ENCODE measurements at places on chromosomes 2 and 18. TPM values are rescaled to one million over a fixed set of nuclear protein-coding genes. Genes with fewer than 3 reads are reported as not detected.
A peak's percentile ranks its signal among the peaks of the same experiment; 100 is the strongest.

DNA sequence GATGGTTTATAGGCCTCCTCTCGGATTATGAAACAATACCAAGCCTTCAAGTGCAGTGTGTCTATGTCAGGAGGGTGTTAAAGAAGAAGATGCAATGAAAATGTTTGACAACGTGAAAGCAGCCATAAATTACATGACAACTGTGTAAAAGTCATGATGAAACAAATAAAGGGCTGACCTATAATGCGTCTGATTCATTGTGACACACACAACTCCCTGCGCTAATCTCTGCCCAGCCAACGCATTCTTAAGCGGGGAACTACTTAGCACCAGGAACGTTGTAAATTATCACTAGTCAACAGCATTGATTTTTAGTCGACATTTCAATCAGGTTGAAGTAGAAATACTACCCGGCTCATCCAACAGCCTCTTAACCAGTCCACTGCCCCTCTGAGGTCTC lies 26.8 kb downstream of the BCL11A start:
- no peaks in the 10 kb centered on the region for H3K4me1 ChIP-seq
- no peak for DNase-seq
- no peaks in the 10 kb centered on the region for H3K36me3 ChIP-seq
- no peak overlapping the region for H3K4me3 ChIP-seq

DNA sequence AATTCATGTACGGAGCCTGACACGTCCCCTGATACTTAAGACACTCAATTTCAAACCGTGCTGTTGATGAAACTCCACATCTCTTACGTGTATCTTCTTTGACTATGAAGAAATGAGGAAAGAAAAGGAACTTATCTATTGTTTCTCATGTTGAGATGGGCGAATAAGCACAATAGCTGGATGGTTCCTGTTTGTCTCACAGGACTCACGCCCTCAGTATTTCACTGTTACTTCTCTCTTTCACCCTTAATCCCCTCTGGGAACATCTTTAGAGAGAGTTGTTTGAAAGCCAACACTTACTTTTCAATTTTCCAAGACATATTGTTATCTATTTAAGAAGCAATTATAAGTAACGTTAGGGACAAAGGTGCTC lies 99.8 kb downstream of the COPS8 start:
- H3K4me1 ChIP-seq: no peaks in the 10 kb centered on the region
- H3K27ac ChIP-seq: no peak overlapping the region
- peaks cover 22% of the 10 kb centered on the region for H3K27me3 ChIP-seq

GRCh38 chr2:52572469-52572894 lies 1195.1 kb upstream of the CHAC2 start:
- H3K27ac ChIP-seq: no peak overlapping the region
- DNase-seq: no peak
- no peaks in the 10 kb centered on the region for H3K27me3 ChIP-seq
- H3K36me3 ChIP-seq: no peaks in the 10 kb centered on the region

GRCh38 chr2:165594935-165595255 lies 125.4 kb downstream of the CSRNP3 start:
- no peaks in the 10 kb centered on the region for H3K27me3 ChIP-seq
- no peaks in the 10 kb centered on the region for H3K4me1 ChIP-seq
- H3K27ac ChIP-seq: no peak overlapping the region

DNA sequence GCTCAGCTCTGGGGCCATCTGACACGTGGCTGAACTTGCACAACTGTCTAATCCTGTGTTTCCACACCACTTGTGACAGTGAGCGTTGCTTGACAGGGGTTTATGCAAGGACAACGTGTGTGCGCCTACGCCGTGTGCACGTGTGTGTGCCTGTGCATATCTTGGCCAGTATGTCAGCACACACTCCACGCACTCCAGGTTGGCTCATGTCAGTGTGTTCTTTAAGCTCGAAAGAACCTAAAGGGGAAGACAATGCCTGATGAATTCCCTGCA lies 85.6 kb upstream of the SALL3 start:
- no peak for DNase-seq
- H3K4me1 ChIP-seq: no peaks in the 10 kb centered on the region
- H3K27ac ChIP-seq: no peak overlapping the region
- H3K27me3 ChIP-seq: no peaks in the 10 kb centered on the region

GRCh38 chr2:173271825-173272224 lies 82.8 kb upstream of the CDCA7 start:
- no peak overlapping the region for H3K27ac ChIP-seq
- DNase-seq: no peak
- H3K4me3 ChIP-seq: no peak overlapping the region

DNA sequence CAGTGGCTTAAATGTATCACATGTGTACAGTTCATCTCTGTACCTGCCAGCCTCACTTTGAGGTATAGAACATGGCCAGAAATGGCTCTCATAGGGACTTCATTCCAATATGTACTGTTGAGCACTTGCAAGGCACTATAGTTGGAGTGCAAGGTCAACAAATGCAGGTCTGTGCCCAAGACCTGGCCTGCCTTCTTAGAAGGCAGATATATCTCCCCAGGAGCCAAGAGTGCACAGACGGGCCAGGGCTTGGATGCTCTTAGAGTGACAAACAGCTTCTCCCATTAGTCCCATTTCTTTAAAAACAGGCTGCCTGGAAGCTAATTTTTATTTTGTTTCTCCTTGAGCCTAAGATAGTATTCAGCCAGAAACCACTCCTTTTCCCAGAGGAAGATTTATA lies 7.3 kb downstream of the TEX261 start:
- H3K27me3 ChIP-seq: no peaks in the 10 kb centered on the region
- H3K4me3 ChIP-seq: no peak overlapping the region
- peak; percentile 2 for DNase-seq
- peaks cover 13% of the 10 kb centered on the region for H3K4me1 ChIP-seq
- H3K36me3 ChIP-seq: peaks cover 32% of the 10 kb centered on the region

- no peak overlapping the region for H3K4me3 ChIP-seq
- H3K36me3 ChIP-seq: no peaks in the 10 kb centered on the region
- H3K27me3 ChIP-seq: no peaks in the 10 kb centered on the region
Measured at GRCh38 chr2:124258140-124258880, 233.2 kb downstream of the CNTNAP5 start.

DNA sequence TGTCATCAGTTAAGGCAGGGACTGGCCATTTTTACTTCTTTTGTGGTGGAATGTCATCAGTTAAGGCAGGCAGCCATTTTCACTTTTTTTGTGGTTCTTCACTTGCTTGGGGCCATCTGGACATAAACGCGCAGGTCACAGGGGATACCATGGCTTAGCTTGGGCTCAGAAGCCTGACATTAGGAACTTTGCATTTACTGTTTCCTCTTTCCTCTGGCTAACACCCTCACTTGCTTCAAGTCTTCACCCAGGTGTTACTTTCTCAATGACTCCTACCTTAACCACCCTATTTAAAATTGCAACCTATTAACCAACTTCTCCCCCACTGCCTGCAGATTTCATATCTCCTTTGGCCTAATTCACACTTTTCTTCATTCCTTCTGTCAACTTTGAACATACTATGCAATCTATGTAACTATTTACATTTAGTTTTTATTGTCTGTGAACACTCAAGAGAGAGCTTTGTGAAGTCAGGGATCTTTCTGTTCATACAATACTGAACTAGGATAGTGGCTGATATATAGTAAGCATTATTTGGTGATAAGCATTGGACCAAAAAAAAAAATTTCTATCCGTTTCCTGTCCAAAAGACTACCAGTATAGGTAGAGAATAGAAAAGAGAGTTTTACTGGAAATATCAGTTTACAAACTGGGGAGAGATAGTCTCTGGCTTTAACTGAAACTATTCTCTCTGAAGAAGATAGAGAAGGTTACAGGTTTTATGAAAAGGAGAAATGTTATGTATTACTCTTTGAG lies 600.1 kb upstream of the ZNF804A start:
- no peak overlapping the region for H3K4me3 ChIP-seq
- no peaks in the 10 kb centered on the region for H3K27me3 ChIP-seq
- H3K27ac ChIP-seq: no peak overlapping the region
- H3K4me1 ChIP-seq: no peaks in the 10 kb centered on the region

GRCh38 chr18:57446322-57446721 lies 11.1 kb downstream of the ONECUT2 start:
- H3K27me3 ChIP-seq: peaks cover 40% of the 10 kb centered on the region
- H3K27ac ChIP-seq: no peak overlapping the region
- peaks cover 4% of the 10 kb centered on the region for H3K4me1 ChIP-seq
- H3K4me3 ChIP-seq: no peak overlapping the region
- peak; percentile 33 for DNase-seq
- no peaks in the 10 kb centered on the region for H3K36me3 ChIP-seq

DNA sequence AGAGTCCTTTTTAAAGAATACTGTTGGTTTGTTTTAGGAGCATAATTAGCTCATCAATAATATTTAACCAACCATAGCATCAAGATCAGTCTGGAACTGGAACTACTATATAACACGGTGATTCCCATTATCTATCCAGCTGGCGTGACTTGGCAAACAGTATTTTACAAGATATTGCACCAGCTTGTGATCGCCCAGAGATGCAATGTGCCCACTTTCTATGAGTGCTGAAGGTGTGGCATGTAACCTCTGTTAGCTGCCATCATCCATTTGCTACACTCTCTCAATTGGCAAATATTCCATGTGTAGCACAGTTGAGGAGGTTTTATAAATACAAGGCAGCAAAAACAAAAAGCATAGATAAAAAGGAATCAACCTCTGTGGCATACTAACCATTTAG lies 64.9 kb downstream of the FIGN start:
- H3K4me1 ChIP-seq: no peaks in the 10 kb centered on the region
- H3K27ac ChIP-seq: no peak overlapping the region
- DNase-seq: no peak
- no peaks in the 10 kb centered on the region for H3K36me3 ChIP-seq
- no peaks in the 10 kb centered on the region for H3K27me3 ChIP-seq

DNA sequence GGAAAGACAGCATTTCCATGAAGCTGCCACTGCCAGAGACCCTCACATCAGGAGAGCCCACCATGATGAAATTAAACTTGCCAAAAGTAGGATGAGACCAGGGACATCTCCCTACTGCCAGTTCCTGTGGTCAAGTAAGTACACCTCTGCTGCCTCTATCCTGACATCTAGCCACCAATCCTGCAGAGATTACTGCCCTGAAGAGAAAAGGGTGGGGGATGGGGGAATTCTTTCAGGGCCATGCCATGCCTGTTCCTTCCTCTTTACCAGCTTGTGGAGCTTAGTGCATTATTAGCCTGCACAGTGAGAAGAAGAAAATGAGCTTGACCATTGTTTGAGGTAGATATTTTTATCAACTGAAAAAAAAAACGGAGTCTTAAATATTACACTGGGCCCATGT lies 397.2 kb upstream of the CDH2 start:
- no peaks in the 10 kb centered on the region for H3K4me1 ChIP-seq
- H3K27me3 ChIP-seq: no peaks in the 10 kb centered on the region
- no peak overlapping the region for H3K4me3 ChIP-seq
- H3K36me3 ChIP-seq: no peaks in the 10 kb centered on the region
- no peak for DNase-seq
- no peak overlapping the region for H3K27ac ChIP-seq

DNA sequence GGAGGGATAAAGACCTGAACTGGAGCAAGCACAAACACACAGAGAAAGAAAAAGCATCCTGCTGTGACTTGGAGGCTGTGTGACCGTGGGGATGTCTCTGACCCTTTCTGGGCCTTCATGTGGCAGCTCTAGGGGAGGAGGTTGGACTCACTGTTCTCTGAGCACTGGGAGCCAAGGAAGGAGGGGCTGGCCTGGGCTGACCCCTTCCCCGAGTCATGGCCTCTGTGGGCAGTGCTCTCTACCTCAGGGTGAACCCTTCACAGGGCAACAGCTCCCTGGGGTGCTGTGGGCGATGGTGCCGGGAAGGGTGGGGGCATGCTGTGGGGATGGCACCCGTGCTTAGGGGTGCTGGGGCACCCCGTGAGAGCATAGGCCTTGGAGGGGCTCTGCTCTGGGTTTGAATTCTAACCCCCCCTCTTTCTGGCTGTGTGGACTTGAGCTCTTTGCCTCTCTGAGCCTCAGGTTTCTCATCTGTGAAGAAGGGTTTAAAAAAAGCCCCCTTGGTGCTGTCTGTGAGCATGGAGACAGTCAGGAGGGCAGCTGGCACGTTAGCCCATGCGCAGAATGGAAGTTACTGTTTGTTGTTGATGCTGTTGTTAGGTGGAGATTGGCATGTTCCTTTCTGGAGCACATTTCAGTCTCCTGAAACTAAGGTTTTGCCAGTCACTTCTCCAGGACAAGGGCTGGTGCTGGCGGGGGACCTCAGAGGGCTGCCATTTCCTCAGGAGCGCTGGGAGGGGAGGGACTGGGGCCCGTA lies 700 bp downstream of the TOGARAM2 start:
- H3K27ac ChIP-seq: no peak overlapping the region
- DNase-seq: no peak
- no peaks in the 10 kb centered on the region for H3K36me3 ChIP-seq
- no peaks in the 10 kb centered on the region for H3K27me3 ChIP-seq

The PROC gene
- not detected for total RNA-seq

The CDH7 gene
- total RNA-seq: not detected

The ABCG8 gene
- total RNA-seq: not detected

The LOXHD1 gene
- not detected for total RNA-seq

The CIDEA gene
- total RNA-seq: not detected

The CRACDL gene
- total RNA-seq: 0.20 TPM

The ATP5F1A gene
- total RNA-seq: 282 TPM

The AAK1 gene
- 115 TPM for total RNA-seq

The SRD5A2 gene
- not detected for total RNA-seq

Data from activated CD4-positive, alpha-beta memory T cell treated with anti-CD3 and anti-CD28 coated beads, Interleukin-2, amount 10 ng/mL, durations not matched to agents 7 days and 5 days (primary cell).